Left colon (tissue), 2 donors: ENCODE measurements at places on chromosomes 1 and 21.

- no peak for DNase-seq
Observed at GRCh38 chr1:185956881-185957280, 222.7 kb downstream of the HMCN1 start.

DNA sequence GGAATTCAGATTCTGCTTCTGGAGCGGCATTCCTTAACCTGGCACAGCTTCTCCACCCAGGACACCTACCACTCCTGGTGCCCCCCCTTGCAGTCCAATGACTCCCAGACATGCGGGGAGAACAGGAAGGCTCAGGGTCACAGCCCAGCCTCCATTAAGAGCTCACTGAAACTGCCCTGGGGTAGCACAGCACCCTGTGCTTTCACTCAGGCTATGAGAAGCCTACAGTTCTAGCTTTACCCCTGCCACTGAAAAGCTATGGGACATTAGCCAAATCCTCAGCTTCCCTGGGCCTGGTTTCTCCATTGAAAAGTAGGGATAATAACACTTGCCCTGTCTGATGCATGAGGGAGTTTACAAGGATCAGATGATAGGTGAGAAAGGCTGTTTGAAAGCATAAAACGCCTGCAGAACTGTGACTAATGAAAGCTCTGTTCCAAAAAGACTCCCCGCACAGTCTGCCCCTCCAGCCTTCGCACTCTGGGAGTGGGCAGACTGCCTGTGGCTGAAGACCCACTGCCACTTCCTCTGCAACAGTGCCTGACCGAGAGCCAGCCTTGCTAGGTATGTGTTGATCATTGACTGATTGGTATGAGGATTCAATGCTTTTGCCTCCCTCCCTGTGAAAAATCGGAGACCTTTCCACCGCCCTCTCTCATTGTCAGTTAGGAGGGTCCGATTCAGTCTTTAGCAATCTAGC lies 2.7 kb upstream of the CLDN19 start:
- no peak for DNase-seq

- no peak for DNase-seq
Observed at GRCh38 chr1:47618830-47619229, 181.0 kb downstream of the FOXD2 start.

- no peak for DNase-seq
Observed at GRCh38 chr1:5623399-5623798, 368.8 kb downstream of the NPHP4 start.

- no peak for DNase-seq
Observed at GRCh38 chr1:170640581-170640980, 23.4 kb upstream of the PRRX1 start.

DNA sequence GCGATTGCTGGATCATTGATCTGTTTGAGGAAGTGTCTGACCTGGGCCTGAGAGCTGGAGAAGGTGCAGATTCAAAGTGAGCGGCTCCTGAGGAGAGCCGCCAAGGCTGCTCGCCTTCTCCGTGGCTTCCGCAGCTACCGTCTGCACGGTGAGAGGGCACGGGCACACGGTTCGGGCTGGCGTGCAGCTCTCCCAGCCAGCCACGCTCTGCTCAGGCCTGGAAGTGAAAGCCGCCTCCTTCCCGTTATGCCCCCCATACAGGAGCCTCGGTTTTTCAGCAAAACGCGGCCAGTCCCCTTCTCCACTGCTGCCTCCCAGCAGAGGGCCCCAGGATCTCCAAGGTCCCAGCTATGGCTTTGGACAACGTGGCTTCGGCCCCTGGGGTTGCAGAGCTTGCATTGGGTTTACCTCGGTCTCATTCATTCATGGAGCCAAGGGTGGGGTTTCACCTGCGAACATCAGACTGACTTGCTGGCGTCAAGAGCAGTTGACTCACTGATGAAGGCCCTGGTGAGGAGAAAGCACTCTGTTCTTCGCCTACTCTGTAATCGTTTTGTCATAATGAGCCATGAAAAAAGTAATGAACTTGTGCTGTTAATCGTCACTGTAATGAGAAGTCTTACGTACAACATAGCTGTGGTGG lies 24.4 kb upstream of the PDXK start:
- DNase-seq: no peak
